ENCODE measurements at places on chromosomes 3 and 15. TPM values are rescaled to one million over a fixed set of nuclear protein-coding genes. Genes with fewer than 3 reads are reported as not detected.

RCCD1 gene
- total RNA-seq = 6.5 TPM

GCSAM gene
- not detected for total RNA-seq

UPK1B gene
- not detected for total RNA-seq

GOLGA6L7 gene
- not detected for total RNA-seq

PDIA5 gene
- total RNA-seq = 63.0 TPM

CELF6 gene
- total RNA-seq = 0.35 TPM

CLRN1 gene
- total RNA-seq = not detected

GOLGA8G gene
- total RNA-seq = not detected

FBXL22 gene
- total RNA-seq = not detected

IL17RB gene
- 0.35 TPM for total RNA-seq

TRAIP gene
- total RNA-seq = 2.8 TPM

GNB4 gene
- 54.2 TPM for total RNA-seq

ACOX2 gene
- 17.2 TPM for total RNA-seq

KBTBD13 gene
- not detected for total RNA-seq

SPINK8 gene
- total RNA-seq = not detected

NOX5 gene
- 0.12 TPM for total RNA-seq

CCR9 gene
- not detected for total RNA-seq

NRG4 gene
- total RNA-seq = not detected

NLGN1 gene
- 3.0 TPM for total RNA-seq

SYNPR gene
- not detected for total RNA-seq

C3orf85 gene
- not detected for total RNA-seq

UCN2 gene
- under 0.01 TPM for total RNA-seq

DPPA2 gene
- not detected for total RNA-seq

SEMA3F gene
- 7.4 TPM for total RNA-seq

ARPP21 gene
- total RNA-seq = 1.4 TPM

ARNT2 gene
- 14.9 TPM for total RNA-seq

DLL4 gene
- under 0.01 TPM for total RNA-seq

ARHGAP31 gene
- 5.1 TPM for total RNA-seq

Measured in smooth muscle cell of the coronary artery (primary cell).